HepG2 (cell line): ENCODE measurements at places on chromosomes 6 and 20. TPM values are rescaled to one million over a fixed set of nuclear protein-coding genes. Genes with fewer than 3 reads are reported as not detected.

DPPA5 gene
- total RNA-seq = not detected in 2 replicates

APOBEC2 gene
- 0.09 and 0.35 TPM in 2 replicates for total RNA-seq

BMP6 gene
- total RNA-seq = 0.09 TPM in 1 of 2 replicates, not detected in the other

RBPJL gene
- total RNA-seq = not detected in 2 replicates

DNA sequence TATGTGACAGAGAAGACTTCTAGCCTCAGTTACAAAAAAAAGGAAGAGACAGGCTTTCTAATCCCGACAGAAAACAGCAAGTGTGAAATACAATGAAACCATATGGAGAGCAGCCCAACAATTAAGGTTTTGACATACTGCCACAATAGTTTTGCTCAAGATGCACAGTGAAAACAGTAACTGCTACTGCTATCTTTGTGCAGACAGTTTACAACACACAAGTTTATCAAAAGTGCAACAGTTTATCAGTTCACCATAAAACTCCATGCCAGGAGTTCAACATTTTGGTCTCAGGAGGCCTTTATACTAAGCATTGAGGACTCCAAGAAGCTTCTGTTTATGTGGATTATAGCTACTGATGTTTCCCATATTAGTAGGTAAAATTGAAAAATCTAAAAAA, 37.6 kb downstream of the GOPC start:
- DNase-seq = no peak
